ENCODE measurements at places on chromosomes 13 and 19.
A peak's percentile ranks its signal among the peaks of the same experiment; 100 is the strongest.

- no peak for DNase-seq
Measured at GRCh38 chr13:39773833-39774232, 118.4 kb downstream of the COG6 start.

GRCh38 chr13:53121919-53122318 is 93.3 kb downstream of the OLFM4 start:
- no peak for DNase-seq

DNA sequence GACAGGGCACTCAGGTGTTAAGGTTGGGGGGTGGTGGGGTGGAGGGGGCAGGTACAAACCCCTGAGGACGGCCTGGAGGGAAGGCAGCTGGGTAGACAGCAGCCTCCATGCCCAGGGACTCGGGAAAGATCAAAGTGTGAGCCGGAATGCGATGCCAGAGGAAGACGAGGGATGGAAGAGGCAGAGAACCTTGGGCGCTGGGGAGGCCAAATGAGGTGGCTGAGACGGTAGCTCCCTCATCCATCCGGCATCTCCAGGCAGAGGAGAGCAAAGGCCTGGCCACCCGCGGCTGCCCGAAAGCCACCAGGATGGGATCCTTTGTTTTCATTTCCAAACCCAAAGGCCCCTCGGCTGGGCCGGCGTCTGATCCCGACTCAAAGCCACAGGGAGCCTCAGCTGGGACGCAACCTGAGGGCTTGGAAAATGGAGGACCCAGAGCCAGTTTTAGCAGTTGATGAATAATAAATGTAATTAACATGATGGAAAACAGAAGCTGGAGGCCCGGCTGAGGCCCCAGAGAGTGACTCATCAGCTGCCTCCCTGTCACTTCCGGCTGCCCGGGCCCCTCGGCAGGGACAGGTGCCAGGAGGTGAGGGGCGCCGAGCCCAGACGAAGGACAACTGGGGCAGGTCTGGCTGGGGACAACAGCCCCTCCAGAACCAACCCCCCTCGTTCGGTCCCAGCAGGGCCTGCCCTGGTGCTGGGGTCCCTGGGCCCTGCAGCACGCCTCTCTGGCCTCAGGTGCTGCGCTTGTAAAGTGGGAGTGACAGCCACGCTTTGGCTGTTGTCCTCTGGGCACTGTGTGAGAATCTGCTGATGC is 61.6 kb downstream of the CEBPG start:
- DNase-seq, result no peak

DNA sequence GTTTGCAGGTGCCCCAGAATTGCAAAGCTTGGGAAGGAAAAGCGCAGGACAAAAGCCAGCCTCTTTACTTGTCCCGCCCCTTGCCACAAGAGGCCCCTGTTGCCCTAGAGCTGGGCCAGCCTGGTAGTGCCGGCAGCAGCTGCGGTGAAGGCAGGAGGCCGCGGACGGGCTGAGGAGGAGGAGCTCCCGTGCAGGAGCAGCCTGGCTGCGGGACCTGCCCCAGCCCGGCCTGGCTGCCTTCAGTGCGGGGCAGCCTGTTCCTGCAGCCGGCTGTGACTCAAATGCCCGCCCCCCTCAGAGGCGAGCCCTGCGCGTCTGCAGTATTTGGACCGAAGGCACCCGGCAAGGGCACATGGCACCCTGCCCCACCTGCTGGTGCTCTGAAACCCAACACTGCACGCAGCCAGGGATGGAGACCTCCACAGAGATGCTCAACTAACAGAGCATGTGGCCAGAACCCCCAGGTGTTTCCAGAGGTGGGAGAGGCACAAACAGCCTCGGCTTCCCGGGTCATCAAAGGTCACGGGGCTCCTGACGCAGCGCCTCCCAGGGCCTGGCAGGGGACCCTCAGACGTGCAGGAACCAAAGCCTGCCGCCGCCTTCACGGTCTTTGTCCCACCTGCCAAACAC is 29.7 kb downstream of the NAXD start:
- no peak for DNase-seq

DNA sequence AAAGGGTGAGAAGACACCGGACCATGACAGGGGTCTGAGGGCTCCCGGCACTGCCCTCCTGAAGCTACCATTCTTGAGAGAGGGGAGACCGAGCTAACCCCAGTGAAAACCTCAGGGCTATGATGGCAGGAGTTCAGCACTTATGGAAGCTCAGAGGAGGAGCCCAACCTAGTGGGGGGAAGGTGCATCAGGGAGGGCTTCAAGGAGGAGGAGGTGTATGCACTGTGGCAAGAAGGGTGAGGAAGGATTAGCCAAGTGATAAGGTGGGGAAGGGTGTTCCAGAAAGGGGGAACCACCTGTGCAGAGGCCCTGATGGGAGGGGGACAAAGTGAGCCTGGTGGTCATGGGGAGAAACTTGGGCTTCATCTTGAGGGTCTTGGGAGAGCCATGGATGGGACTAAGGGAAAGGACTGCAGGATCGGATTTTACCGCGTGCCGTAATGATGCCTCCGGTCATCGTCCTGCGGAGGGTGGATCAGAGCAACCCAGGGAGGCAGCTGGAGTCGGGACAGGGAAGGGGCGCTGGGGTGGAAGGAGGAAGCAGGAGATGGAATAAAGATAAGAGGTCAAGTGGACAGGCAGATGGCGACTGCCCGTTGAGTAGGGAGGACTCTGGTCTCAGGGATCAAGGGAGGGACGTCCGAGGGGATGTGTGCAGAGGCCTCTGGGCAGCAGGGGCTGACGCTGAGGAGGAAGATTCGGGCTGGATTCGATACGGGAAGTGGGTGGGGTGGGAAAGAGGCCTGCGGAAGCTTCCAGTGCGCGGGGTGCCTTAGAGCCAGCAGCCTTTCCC is 13.3 kb upstream of the PSMD8 start:
- no peak for DNase-seq

DNA sequence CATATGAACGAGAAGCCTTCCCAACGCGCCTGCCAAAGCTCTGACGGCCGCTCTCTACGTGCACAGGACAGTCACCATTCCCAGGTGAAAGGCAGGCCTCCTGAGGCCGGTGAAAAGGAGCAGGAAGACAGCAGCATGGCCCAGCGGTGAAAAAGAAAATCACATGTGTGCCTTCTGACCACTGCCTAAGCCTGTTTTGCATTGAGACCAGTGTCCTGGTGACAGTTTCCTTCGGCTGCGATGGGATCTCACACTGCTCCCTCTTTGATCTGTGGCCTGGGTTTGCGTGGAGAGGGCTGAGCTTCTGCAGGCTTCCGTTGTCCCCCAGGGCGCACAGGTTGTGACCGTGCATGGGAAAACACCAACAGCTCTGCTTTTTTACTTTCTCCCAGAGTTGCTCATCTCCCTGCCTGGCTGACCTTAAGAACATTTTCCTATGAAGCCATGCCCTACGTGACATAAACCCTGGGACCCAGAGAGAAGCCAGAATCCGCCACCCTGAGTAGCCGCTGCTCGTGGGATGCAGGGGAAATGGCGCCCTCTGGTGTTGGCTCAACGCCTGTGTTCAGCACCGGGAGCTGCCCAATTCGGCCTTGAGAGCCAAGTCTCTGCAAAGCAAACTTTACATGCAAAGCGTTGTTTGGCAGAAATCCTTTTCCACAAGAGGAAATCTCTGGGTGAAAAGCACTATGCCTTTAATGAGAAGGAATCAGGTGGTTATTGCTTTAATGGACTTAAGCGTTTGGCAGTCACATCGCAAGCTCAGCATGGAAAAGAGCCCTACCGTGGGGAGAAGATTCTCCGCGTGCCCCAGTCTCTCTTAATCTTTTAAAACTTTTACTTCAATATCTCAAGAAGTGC is 112.2 kb upstream of the GPR12 start:
- DNase-seq, result peak; percentile 18

- no peak for DNase-seq
Measured at GRCh38 chr13:40168425-40169166, 497.8 kb downstream of the FOXO1 start.

- DNase-seq, result no peak
Measured at GRCh38 chr13:40159736-40160135, 504.3 kb downstream of the COG6 start.

DNA sequence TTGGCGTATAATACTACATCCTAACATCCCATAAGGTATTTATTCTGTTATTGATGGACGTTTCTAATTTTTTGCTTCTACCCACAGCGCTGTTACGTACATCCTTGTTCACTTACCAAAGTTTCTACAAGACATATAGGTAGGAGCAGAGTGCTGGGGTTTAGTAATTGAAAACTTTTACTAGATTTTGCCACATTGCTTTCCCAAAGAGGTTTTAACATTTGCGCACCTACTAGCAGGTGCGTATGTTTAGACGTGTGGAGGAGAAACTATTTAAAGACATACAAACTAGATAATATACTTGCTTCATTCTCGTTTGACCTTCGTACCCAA is 559 bp upstream of the RPL21 start:
- DNase-seq, result no peak

- no peak for DNase-seq
Measured at GRCh38 chr19:843180-843835, 2.5 kb downstream of the PRTN3 start.

- no peak for DNase-seq
Measured at GRCh38 chr13:98293103-98293502, 116.0 kb upstream of the RNF113B start.

GRCh38 chr19:34135821-34136611 is 36.3 kb upstream of the LSM14A start:
- DNase-seq, result no peak

GRCh38 chr19:2902590-2903218 is 2.0 kb downstream of the ZNF57 start:
- no peak for DNase-seq

GRCh38 chr19:29643361-29643935 is 21.8 kb upstream of the PLEKHF1 start:
- no peak for DNase-seq

GRCh38 chr19:34393629-34394028 is 10.6 kb upstream of the PDCD2L start:
- DNase-seq, result no peak

DNA sequence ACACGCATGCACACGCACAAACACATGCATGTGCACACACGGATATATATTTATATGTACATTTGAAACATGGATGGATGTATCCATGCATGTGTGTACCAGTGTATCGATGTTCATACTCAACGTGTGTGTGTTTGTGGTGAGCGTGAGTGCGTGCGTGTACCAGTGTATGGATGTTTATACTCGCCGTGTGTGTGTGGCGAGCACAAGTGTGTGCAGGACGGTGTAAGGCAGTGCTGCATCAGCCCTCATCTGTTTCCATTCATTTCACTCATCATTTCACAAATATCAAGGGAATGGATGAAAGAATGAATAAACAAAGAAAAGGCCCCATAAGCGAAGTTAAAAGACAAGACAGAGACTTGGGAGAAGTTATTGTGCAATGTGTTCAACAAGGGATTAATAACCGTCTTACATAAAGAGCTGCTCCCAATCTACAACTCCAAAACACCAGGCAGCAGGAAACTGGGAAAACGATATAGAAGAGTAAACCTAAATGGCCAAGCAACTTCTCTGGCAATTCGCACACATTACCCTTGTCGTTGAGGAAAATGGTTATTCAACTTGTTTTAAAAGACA is 21.7 kb upstream of the MIER2 start:
- no peak for DNase-seq

DNA sequence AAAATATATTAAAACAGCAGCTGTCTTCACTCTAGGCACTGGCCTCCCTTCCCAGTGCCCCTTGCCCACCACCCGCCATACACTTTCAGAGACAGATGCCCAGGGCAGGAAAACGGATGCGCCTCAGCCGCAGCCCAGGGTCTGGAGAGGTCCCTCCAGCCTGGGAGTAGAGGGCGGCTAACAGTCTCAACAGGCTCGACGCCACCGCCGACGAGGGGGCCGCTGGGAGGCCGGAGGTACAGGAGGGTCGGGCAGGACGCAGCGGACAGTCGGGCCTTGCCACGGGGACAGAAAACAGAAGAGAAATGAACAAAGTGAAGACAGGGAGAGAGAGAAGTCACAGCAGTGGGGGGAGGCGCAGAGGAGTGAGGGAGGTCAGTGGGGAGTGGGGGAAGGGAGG is 27.1 kb downstream of the C19orf47 start:
- no peak for DNase-seq

DNA sequence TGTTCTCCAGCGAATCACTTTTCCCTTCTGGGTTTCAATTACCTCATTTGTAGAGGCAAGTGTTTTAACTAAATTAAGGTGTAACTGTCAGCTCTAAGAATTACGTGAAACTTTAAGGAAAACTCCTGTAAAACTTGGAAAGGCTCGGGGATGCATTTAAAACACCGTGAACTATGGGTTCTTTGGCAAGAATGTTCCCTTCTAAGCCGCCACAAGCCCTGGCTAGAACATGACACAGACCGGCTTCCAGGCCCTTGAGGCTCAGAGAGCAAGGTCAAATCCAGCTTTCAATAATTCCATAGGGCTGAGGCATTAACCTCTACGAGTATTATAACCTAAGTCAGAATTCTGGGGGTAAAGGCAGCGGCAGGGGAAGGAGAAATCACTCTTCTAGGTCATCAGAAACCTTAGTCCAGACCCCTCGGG is 685 bp downstream of the VWA8 start:
- no peak for DNase-seq

- DNase-seq, result no peak
Measured at GRCh38 chr19:23404676-23405075, 9.4 kb upstream of the ZNF91 start.

- DNase-seq, result no peak
Measured at GRCh38 chr13:109790942-109791605, 4.7 kb upstream of the IRS2 start.

Measured in activated CD8-positive, alpha-beta memory T cell treated with anti-CD3 and anti-CD28 coated beads for 48 hours (primary cell).